ENCODE measurements at places on chromosomes 13 and 19.

DNA sequence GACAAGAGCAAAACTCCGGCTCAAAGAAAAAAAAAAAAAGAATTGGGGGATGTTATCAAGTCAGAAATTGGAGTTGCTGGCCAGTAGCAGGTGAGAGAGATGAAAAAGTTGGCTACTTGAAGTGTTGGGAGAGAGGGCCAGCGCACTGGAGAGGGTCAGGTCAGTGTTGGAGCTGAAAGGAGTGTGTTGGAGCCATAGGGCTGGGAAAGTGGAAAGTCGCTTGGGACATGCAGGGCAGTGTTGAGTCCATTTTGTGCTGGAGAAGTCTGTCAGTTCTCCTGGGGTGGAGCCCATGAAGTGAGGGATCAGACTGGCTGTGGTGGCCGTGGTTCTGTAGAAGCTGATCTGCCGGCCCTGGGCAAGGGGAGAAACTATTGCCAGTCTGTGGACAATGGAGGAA is 1.7 kb downstream of the PPP1R37 start:
- DNase-seq, result no peak

DNA sequence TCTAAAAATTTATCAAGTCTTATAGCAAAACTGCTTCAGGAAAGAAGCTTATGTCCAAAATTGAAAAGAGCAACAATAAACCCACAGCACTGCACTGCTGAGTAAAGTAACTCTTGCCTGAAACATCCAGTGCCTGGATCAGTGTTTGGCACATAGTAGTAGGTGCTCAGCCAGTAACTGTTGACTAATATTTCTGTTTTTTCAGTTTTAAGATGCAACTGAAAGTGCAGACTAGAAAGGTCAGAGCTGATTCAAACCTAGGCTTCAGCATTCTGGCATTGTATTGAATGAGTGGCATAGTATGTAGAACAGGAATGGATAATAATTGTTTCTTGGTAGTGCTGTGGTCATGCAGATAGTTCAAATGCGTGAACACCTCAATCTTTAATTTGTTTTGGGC is 67.6 kb downstream of the UBL3 start:
- no peak for DNase-seq

- DNase-seq, result no peak
Observed at GRCh38 chr13:22009500-22009899, 338.6 kb downstream of the FGF9 start.

- no peak for DNase-seq
Observed at GRCh38 chr13:37382146-37382545, 216.4 kb downstream of the POSTN start.
